G401 (cell line): ENCODE measurements at places on chromosomes 2 and 18. TPM values are rescaled to one million over a fixed set of nuclear protein-coding genes. Genes with fewer than 3 reads are reported as not detected.

DNA sequence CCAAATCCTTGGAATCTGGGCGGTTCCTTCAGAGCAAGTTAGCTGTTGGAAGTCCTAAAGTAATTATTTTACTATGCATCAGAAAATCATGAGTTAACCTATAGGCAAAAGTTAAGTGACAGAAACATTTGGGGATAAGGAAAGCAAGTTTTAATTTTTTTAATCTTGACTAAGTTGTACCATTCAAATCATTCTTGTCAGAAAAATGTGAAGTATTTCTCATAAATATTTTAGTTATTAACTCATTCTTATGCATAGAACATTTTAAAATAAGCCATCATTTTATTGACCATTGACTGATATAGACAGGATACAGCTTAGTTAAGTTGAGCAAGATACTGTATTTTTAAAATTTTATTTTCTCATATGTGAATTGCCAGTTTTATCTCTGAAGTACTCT is 98.2 kb upstream of the FOSL2 start:
- DNase-seq = no peak

DNA sequence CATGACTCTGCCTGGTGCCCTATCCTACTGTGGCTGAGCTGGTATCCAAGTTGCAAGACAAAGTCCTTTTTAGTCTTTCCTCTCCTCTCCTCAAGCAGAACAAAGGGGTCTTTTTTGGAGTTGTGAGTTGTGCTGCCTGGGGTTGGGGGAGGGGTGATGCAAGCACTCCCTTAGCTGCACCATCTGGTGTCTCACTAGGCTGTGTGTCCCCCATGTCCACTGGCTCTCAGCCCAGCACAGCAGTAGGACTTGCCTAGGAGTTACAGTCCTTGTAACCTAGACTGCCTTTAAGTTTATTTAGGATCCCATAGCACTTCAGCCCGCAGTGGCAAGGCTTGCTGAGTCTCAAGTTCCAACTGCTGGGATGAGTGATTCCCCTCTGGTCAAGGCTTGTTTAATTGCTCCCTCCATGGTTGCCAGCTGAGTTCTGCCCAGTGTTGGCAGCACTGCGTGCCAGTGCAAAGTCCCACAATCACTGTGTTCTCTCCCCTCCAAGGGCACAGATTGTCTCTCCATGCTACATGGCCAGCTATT is 13.2 kb upstream of the ILKAP start:
- DNase-seq = peak; percentile 59

DNA sequence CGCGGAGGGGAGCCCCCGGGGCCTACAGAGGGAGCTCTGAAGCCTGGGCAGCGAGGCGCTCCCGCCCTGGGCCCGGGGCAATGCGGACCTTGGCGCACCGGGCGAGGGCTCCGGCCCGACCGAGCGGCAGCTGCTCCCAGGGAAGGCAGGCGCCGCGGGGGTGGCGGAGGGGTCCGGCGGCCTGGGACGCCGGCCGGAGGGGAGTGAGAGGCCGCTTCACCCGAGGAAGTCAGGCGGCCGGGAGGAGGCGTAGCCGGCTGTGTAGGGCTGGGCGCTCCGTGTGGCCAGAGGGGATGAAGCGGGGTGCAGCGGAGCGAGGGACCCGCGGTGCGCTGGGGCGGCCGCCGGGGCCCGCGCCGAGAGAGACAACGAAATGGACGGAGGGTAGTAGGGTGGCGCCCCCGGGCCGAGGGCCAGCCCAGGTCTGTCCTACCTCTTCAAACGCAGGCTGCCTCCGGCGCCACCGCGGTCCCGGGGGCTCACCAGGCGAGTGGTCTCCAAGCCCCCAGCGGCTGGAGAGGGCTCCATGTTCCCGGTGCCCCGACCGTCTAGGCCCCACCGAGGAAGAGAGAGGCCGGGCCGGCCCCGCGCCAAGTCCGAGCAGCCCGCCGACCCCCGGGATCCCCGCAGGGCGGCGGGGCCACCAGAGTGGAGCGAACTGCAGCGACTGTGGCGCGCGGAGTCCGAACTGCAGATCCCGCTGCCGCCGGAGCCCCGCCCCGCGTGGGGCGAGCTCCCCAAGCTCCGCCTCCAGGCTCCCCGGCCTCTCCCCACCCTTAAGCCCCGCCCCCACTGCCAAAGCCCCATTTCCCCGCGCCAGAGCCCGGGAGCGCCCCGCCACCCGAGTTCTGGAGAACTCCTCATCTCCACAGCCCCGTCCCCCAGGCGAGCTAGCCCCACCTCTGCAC is at the start of gene SLC30A3:
Gene SLC30A3 (minus strand): TSS at position 669 of the 908 bp plus-strand sequence. CDS start 141 bp downstream, at position 528.
- peak; percentile 14 for DNase-seq

GRCh38 chr18:58657081-58657480 is 14.2 kb upstream of the MALT1 start:
- DNase-seq = no peak

UGT1A4 gene
- not detected in 2 replicates for total RNA-seq

CLHC1 gene
- total RNA-seq = 0.62 and 6.6 TPM in 2 replicates

- no peak for DNase-seq
These were observed 120.3 kb downstream of the GYPC start for GRCh38 chr2:126776255-126776654.

DNA sequence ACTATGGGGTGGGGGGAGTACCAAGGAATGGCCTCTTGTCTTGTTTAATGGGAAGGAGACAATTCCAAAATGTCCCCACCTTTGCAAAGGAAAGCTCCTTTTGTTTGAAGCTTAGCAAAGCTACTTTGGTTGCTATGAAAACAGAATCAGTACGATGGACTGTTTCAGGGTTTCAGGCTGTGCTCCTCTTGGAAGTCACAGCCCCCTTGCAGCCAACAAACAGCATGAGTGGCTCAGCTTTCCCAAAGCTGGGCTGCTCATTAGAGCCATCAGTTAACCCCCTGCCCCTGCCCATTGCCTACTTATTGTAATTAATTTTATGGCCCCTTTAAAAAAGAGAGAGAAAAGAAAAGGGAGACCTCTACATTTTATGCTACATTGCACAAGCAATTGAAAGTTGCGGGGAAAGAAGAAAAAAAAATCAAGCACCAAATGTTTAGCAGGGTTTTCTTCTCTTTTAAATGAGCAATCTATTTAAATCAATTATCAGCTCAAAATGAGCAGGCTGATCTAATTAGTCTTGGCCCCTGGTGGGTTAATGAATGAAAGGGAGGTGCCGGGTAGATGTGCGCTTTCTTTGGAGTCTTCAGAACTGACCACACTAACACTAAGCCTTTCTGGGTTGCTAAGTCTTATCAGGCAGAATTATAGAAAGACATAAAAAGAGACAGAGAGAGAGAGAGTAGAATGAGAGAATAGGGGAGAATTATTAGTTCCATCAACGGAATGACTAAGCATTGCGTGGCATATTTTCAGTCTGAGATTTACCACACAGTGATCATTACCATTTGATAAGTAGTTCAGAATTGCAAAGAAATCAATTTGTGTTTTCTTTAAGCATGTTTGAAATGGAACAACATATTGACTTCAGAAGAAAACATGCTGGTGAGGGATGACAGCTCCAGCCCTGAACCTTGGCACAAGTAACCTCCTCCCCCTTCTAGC is 284.9 kb downstream of the INSIG2 start:
- DNase-seq = no peak

CCNYL1 gene
- 39.6 and 43.0 TPM in 2 replicates for total RNA-seq

- no peak for DNase-seq
These were observed 62.1 kb downstream of the DPP4 start for GRCh38 chr2:162011706-162012564.

DNA sequence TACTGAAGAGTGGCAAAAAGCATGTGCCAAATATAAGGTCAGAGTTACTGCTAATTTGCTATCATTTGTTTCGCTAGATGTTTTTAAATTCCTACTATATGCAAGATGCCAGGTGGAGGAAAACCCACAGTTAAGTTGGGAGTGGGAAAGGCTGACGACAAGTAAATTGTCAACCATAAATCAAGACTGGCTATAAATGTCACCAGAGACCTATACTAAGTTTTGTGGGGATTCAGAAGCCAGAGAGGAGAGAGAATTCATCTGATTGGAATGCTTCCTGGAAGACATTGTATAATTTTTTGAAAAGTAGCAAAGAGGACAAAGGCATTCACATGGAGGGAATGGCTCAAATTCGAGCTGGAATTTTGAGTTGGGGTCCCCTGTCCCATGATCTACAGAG is 64.3 kb downstream of the CFAP221 start:
- no peak for DNase-seq

DNA sequence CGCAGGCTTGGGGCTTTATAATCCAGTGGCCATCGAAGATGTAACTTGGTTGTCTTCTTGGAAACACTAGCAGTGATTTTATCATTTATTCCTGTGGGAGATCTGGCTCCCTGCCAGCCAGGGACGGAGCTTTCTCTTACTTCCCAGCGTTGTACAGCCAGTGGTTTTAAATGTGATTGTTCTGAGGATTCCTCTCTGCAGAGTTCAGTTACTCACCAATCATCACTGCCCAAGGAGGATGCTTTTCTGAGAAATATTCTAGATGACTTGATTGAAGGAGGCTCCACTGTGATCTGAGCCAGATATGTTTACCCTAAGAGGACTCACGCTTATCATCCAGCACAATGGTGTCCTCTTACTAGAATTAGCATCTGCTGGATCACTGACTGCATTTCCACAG is 744.3 kb downstream of the RNF144A start:
- DNase-seq = no peak

ANKAR gene
- 1.7 and 8.1 TPM in 2 replicates for total RNA-seq

OR6B2 gene
- total RNA-seq = not detected in 2 replicates

RHBDD1 gene
- 4.0 and 7.9 TPM in 2 replicates for total RNA-seq

GRCh38 chr2:196434217-196434616 is 205.3 kb upstream of the CCDC150 start:
- DNase-seq = peak; percentile 29

GRCh38 chr2:219661197-219661954 is 33.9 kb downstream of the SLC4A3 start:
- DNase-seq = no peak

TYMS gene
- total RNA-seq = 136 and 166 TPM in 2 replicates

DNA sequence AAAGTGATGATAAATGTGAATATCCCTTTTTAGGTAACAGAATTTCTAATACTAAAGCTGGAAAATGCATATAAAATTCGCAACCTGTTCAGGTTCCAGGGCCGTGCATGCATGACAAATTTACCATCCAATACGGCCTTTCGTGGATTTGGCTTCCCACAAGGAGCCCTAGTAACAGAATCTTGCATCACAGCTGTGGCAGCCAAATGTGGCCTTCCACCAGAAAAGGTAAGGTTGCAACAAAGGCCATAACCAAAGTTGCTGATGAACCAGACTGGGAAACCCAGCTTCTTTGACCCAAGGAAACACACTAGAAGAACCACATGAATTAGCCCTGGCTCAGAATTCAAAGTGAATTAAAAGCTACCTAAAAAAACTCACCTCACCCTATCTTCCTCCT is 49.6 kb upstream of the BZW1 start:
- DNase-seq = no peak

GRCh38 chr2:177010146-177010545 is 202.4 kb upstream of the HNRNPA3 start:
- DNase-seq = no peak

DNA sequence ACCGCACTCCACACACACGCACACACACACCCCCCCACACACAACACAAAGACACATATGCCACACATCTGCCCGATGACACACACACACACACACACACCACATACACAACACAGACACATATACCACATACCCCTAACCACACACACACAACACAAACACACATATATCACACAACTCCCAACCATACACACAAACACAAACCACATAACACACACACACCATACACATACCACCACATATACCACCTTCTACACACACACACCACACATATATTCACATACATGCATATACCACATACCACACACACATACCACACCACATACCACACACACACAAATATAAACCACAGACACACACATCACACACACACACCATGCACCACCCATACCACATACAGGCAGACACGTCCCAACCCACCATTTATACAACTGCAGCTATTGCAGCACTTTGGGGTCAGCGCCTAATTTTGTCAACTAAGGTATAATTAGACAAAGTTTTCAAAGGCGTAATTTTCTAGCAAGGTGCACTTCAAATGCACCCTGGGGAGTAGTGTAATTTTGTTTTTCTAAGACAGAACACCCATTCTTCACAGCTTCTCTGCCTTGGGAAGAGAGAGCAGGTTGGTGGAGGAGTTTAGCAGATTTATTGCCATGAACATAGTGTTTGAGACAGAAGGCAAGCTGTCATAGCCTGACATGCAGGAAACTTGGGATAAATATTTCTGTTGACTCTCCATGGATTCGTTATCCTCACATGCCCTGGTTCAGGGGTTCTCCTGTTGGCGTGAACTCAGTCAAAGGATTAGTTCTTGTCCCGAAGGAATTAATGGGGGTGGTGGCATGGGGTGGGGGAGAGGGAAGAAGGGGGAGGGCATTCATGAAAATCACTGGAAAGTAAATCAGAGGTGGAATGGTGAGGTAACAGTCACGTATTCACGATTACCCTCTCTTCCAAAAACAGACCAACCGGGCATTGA is 416.1 kb downstream of the LPIN1 start:
- DNase-seq = no peak

SERPINB10 gene
- total RNA-seq = not detected in 2 replicates

GRCh38 chr18:59232309-59233016 is 12.5 kb downstream of the GRP start:
- DNase-seq = no peak

GRCh38 chr2:37674946-37675345 is 3.5 kb upstream of the CDC42EP3 start:
- no peak for DNase-seq

DNA sequence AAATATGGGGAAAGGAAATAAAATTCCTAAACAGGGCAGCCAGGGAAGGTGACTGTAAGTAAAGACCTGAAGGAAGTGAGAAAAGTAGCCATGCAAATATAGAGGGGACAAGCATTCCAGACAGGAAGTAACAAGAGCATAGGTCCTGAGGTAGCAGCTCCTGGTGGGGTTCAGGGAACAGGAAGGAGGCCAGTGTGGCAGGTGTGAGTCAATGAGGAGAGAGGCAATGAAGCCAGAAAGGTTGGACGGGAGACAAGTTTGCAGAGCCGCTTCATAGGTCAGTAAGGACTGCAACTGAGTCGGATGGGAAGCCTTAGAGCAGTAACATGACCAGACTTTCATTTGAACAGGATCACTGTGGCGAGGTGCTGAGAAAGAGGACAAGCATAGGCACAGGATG is 150.9 kb downstream of the METTL4 start:
- DNase-seq = no peak

GRCh38 chr2:99959261-99960014 is 183.0 kb downstream of the AFF3 start:
- DNase-seq = no peak

DNA sequence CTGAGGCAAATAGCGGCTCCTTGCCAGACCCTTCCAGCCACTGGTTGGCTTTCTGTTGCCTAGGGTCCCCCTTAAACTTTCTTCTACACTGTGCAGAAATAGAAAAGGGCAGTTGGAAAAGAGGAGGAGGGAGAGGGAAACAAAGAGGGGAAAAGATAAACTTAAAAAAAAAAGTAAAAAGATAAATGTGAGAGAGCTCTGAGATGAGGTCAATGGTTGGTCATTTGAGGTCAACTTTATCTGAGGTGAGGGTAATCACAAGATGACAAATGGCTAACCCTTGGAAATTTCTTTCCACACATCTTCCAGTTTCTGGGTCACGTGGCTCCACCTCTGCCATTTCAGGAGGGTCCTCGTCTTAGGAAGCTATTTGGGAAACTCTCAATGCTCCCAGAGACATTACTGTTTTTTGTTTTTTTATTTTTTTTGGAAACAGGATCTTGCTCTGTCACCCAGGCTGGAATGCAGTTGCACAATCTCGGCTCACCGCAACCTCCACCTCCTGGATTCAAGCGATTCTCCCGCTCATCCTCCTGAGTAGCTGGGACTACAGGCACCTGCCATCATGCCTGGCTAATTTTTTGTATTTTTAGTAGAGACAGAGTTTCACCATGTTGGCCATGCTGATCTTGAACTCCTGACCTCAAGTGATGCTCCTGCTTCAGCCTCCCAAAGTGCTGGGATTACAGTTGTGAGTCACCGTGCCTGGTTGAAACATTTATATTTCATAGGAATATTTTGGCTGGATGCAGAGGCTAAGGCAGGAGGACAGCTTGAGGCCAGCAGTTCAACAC is 199.9 kb downstream of the TGIF1 start:
- DNase-seq = peak; percentile 55

FER1L5 gene
- not detected in 2 replicates for total RNA-seq
